ENCODE measurements at places on chromosomes 13 and 19.
A peak's percentile ranks its signal among the peaks of the same experiment; 100 is the strongest.

DNA sequence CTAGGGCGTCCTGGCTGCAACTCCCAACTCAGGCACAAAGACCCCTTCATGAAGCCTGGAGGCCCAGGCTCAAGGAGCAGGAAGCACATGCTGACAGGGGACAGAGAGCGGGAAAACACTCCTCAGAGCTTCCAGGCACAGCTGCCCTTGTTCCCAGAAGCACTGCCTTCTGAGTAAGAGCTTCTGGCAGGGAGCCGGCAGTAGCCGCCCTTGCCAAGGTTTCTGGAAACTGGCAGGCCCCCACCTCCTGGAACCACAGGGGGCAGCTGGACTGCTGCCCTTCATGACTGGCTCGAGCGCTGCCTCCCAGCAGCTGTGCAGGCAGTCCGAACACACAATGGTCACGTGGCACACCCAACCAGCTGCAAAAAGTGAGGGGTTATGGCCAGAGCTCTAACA is 33.6 kb upstream of the EPHX3 start:
- H3K4me3 ChIP-seq = no peak overlapping the region
- DNase-seq = peak; percentile 97
- no peak overlapping the region for H3K27ac ChIP-seq
- H3K4me1 ChIP-seq = peaks cover 25% of the 10 kb centered on the region

- H3K36me3 ChIP-seq = no peaks in the 10 kb centered on the region
- H3K27ac ChIP-seq = no peak overlapping the region
- no peaks in the 10 kb centered on the region for H3K27me3 ChIP-seq
- no peak overlapping the region for H3K4me3 ChIP-seq
- no peaks in the 10 kb centered on the region for H3K4me1 ChIP-seq
- DNase-seq = no peak
Observed at GRCh38 chr19:3006075-3006767, 22.9 kb downstream of the TLE2 start.

- no peak overlapping the region for H3K4me3 ChIP-seq
- H3K27ac ChIP-seq = no peak overlapping the region
- DNase-seq = no peak
- no peaks in the 10 kb centered on the region for H3K4me1 ChIP-seq
- peaks cover 60% of the 10 kb centered on the region for H3K36me3 ChIP-seq
Observed at GRCh38 chr19:47197141-47197540, 33.9 kb downstream of the BBC3 start.

DNA sequence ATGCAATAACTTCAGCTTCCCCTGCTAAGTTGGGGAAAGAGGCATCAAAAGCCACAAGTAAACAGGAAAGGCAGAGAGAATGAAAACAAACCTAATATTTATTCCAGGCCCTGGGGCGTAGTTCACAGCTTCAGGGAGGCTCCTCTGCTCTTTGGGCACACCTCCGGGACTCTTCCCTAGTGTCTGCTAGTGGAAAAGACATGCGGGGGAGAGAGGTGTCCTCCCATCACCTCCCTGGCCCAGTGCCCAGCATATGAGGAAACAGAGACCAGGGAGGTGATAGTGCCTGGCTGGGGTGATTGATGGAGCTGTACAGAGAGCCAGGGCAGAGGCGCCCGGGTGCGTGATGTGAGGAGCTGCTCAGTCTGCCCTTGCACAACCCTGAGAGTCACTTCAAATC is 71.0 kb downstream of the RASL11A start:
- peak overlapping the region; percentile 30 for H3K27ac ChIP-seq
- no peak overlapping the region for H3K4me3 ChIP-seq
- DNase-seq = peak; percentile 69
- peaks cover 16% of the 10 kb centered on the region for H3K4me1 ChIP-seq

DNA sequence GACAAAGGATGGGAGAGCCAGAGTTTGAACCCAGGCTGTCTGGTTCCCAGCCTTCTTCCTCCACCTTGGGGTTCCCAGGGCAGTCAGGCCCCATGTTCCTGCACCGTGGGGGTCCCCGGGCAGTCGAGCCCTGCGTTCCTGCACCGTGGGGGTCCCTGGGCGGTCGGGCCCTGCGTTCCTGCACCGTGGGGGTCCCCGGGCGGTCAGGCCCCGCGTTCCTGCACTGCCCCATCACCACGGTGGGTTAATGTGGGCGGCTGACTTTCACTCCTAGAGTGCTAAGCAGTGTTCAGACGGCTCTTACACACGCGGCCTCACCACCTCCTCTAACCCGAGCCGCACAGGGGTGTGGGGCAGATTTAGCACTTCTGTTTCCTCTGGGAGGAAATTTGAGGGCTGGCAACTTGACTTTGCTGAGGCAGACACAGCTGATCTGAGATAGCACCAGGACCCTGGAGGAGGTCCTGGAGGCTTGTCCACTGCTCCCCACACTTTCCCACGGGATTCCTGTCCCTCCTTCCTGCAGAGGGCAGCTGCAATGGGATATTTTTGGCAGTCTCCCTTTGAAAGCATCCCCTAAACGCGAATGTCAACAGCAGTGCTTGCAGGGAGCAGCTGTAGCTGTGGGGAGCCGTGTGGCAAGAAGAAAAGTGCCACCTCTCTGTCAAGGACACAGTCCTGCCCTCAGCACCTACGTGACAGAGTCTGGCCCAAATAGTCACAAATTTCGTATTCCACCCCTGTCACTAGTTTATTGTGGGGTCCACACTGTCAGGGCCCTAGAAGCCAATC is 239.4 kb downstream of the TEX29 start:
- DNase-seq = no peak
- no peaks in the 10 kb centered on the region for H3K4me1 ChIP-seq
- H3K27me3 ChIP-seq = no peaks in the 10 kb centered on the region
- no peak overlapping the region for H3K4me3 ChIP-seq
- no peaks in the 10 kb centered on the region for H3K36me3 ChIP-seq

- no peaks in the 10 kb centered on the region for H3K27me3 ChIP-seq
- H3K36me3 ChIP-seq = peaks cover 91% of the 10 kb centered on the region
- DNase-seq = peak; percentile 84
- peaks cover 23% of the 10 kb centered on the region for H3K4me1 ChIP-seq
Observed at GRCh38 chr13:33119856-33120543, 103.8 kb downstream of the KL start.

DNA sequence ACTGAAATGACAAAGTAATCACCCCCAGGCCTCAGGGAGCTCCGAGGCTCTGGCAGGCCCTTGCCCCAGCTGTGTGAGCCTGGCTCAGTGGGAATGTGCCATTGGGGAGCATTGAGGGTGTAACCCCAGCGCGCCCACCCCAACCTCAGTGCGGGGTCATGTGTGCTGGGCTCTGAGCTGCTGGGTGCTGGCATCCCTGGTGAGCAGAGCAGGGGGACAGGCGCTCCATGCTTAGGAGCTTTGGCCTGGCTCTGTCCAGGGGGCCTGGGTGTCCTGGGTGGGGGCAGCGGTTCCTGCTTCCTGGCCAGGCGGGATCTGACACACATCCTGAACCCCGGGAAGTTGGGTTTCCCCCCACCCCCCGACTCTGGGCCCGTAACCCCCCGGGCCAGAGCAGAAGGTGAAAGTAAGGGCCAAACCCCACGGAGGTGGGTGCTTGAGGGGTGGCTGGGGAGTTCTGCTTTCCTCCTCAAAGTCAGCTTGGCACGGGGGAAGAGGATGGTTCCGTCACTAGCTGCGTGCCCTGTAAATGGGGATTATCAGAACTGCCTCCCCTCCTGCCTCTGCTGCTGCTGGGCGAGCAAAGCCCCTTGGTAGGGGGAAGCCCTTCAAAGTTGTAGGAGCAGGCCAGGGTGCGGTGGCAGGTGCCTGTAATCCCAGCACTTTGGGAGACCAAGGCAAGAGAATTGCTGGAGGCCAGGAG is 1.7 kb downstream of the LRP3 start:
- peak overlapping the region; percentile 31 for H3K27ac ChIP-seq
- no peak for DNase-seq
- H3K27me3 ChIP-seq = peaks cover 6% of the 10 kb centered on the region
- H3K4me3 ChIP-seq = peak overlapping the region; percentile 72
- no peaks in the 10 kb centered on the region for H3K4me1 ChIP-seq
- H3K36me3 ChIP-seq = no peaks in the 10 kb centered on the region

DNA sequence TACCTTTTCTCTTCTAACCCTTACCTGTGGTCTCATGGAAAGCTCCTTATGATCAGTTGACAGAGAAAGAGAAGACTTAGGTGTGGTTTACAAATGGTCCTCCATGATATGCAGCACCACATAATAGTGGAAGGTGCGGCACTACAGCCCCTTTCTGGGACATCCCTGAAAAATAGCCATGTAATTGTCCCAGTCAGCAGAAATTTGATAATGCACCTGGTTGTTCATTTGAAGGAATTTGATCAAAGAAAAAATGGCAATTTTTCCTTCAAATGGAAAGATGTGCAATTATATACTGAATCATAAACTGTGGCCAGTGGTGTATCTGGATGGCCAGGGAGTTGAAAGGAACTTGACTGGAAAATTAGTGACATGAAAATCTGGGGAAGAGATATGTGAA is 293.6 kb upstream of the PCDH20 start:
- H3K4me1 ChIP-seq = no peaks in the 10 kb centered on the region
- DNase-seq = no peak
- no peak overlapping the region for H3K4me3 ChIP-seq
- no peak overlapping the region for H3K27ac ChIP-seq

- no peaks in the 10 kb centered on the region for H3K27me3 ChIP-seq
- peak; percentile 91 for DNase-seq
- peak overlapping the region; percentile 16 for H3K4me3 ChIP-seq
- peaks cover 83% of the 10 kb centered on the region for H3K36me3 ChIP-seq
- peak overlapping the region; percentile 77 for H3K27ac ChIP-seq
- peaks cover 16% of the 10 kb centered on the region for H3K4me1 ChIP-seq
Observed at GRCh38 chr19:14402332-14403144, 16.6 kb downstream of the DDX39A start.

DNA sequence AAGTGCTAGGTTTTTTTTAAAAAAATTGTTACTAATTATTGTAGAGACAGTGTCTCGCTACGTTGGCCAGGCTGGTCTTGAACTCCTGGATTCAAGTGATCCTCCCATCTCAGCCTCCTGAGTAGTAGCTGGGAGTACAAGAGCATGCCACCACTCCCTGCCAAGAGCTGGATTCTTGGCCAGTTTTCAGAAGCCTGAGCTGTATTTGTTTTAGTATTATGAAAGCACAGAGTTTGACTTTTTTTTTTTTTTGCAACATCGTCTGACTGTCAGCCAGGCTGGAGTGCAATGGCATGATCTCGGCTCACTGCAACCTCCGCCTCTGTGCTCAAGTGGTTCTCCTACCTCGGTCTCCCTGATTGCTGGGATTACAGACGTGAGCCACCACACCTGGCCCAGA is 7.0 kb downstream of the ARMC6 start:
- peaks cover 30% of the 10 kb centered on the region for H3K36me3 ChIP-seq
- H3K27ac ChIP-seq = no peak overlapping the region
- peaks cover 5% of the 10 kb centered on the region for H3K4me1 ChIP-seq
- DNase-seq = peak; percentile 93
- H3K27me3 ChIP-seq = no peaks in the 10 kb centered on the region

DNA sequence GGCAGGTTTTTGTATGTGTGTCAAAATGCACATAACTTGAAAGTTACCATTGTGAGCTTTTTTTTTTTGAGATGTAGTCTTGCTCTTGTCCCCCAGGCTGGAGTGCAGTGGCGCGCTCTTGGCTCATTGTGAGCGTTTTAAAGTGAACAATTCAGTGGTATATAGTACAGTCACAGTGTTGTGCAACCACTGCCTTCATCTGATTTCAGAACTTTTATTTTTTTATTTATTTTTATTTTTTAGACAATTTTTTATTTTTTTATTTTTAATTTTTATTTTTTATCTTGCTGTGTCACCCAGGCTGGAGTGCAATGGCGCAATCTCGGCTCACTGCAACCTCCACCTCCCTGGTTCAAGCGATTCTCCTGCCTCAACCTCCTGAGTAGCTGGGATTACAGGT is 15.0 kb downstream of the SLC25A42 start:
- no peaks in the 10 kb centered on the region for H3K36me3 ChIP-seq
- no peaks in the 10 kb centered on the region for H3K4me1 ChIP-seq
- no peaks in the 10 kb centered on the region for H3K27me3 ChIP-seq
- H3K4me3 ChIP-seq = no peak overlapping the region
- no peak for DNase-seq

GRCh38 chr19:42030645-42031440 is 36.8 kb upstream of the ATP1A3 start:
- no peaks in the 10 kb centered on the region for H3K27me3 ChIP-seq
- H3K4me3 ChIP-seq = no peak overlapping the region
- no peaks in the 10 kb centered on the region for H3K4me1 ChIP-seq
- H3K27ac ChIP-seq = no peak overlapping the region

- H3K27me3 ChIP-seq = peaks cover 34% of the 10 kb centered on the region
- no peaks in the 10 kb centered on the region for H3K36me3 ChIP-seq
Observed at GRCh38 chr13:111035861-111036260, 79.2 kb upstream of the ARHGEF7 start.

Measured in MCF 10A (cell line).